Dermis blood vessel endothelial cell (primary cell): ENCODE measurements at places on chromosomes 13 and 19. TPM values are rescaled to one million over a fixed set of nuclear protein-coding genes. Genes with fewer than 3 reads are reported as not detected.

LMTK3 gene
- 0.14 TPM in 1 of 2 replicates, not detected in the other for total RNA-seq

HCN2 gene
- 0.34 and 0.70 TPM in 2 replicates for total RNA-seq

BCAM gene
- 56.5 and 62.3 TPM in 2 replicates for total RNA-seq

CEACAM4 gene
- not detected in 2 replicates for total RNA-seq

WDR18 gene
- total RNA-seq = 69.9 and 83.3 TPM in 2 replicates

MEGF8 gene
- total RNA-seq = 43.1 and 60.8 TPM in 2 replicates

RFX1 gene
- 2.0 and 7.5 TPM in 2 replicates for total RNA-seq

CEBPA gene
- 0.17 and 0.19 TPM in 2 replicates for total RNA-seq

CFAP97D2 gene
- total RNA-seq = not detected in 2 replicates

MED25 gene
- 13.4 and 34.4 TPM in 2 replicates for total RNA-seq

FAM83E gene
- total RNA-seq = 0.51 TPM in 1 of 2 replicates, not detected in the other

FGF21 gene
- not detected in 2 replicates for total RNA-seq

CRLF1 gene
- total RNA-seq = not detected in 2 replicates

ZNF441 gene
- 8.0 and 10.4 TPM in 2 replicates for total RNA-seq

PNMA8A gene
- total RNA-seq = under 0.01 and 0.98 TPM in 2 replicates

GRIK5 gene
- total RNA-seq = 0.05 and 0.17 TPM in 2 replicates
